ENCODE measurements at places on chromosomes 7 and 10.

DNA sequence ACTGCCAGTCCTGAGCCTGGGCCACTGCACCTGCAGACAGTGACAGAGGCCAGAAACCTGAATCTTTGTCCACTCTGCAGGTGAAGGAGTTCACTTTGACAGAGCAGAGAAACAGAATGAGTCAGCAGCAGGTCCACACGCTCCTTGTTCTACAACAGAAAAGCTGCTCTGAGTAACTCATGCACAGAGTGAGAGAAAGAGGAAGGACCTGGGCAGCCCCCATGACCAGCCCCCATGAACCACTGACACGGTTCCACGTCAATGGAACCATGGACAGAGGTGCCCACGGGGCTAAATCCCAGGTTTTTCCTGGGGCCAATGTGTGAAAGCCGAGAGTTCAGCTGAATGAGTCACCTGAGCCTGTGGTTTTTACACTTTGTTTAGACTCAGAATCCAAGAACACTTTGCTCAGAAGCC, 40.8 kb upstream of the CTBP2 start:
- peak; percentile 54 for DNase-seq

DNA sequence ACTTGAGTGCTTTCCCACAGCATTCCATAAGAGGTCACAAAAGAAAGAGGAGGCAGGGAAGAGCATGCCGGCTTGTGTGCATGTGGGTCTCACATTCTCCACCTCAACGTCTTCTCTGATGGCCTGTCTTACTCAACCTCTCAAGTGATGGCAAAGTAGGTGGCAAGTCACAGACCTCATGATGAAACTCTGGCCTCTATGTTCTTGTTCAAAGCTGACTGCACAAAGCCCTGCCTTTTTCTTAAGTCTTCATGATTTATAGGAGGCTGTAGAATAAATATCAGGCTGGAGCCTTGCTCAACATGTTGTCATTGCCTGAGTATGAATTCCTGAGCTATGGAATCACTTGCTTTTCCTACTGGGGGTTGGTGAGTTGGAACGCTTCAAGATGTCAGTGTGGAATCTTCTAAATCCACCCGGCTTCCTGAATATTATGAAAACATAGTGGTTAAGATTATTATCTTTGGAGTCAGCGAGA, 213.6 kb upstream of the INHBA start:
- peak; percentile 97 for DNase-seq

DNA sequence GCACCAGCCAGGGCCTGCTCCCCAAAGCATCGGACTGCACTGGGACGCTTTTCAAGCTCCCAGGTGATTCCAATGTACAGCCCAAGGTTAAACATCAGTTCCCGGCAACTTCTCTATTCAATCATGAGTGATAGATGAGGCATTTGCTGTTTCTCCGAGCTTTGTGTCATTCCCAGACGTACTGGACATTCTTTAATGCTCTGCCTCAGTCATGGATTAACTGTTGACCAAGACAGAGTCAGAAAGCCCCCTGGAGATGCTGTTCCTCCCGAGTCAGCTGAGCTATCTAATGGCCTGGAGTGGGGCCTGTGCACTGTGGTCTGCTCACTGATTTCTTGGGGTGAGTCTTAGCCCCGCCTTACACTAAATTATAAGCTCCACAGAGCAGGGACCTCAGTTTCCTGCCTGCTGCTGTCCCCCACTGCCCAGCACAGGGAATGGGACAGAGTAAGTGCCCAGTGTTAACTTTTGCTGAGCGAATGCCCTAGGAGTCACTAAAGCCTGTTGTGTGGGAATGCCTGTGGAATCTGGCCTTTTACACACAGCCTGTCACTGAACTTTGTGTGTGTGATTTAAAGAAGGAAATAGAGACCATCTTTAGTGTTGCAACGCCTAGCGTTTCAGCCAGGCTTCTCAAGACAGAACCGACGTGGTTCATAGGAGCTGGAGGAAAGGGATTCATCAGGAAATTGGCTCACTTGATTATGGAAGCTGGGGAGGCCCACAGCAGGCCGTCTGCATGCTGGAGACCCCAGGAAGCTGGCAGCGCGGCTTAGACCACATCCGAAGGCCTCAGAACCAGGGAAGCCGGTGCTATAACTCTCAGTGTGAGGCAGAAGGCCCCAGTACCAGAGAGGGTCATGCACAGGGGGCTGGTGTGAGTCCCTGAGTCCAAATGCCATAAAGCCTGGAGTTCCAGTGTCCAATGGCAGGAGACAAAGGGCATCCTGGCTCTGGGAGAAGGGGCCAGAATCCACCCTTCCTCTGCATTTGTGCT, 29.3 kb upstream of the RNF32 start:
- no peak for DNase-seq

GRCh38 chr7:49172639-49173038, 248.3 kb downstream of the CDC14C start:
- no peak for DNase-seq
